ENCODE measurements at places on chromosomes 7 and 10.
A peak's percentile ranks its signal among the peaks of the same experiment; 100 is the strongest.

- no peaks in the 10 kb centered on the region for H3K36me3 ChIP-seq
- H3K27me3 ChIP-seq, result no peaks in the 10 kb centered on the region
- no peak overlapping the region for H3K4me3 ChIP-seq
- no peaks in the 10 kb centered on the region for H3K4me1 ChIP-seq
- no peak overlapping the region for H3K27ac ChIP-seq
Observed at GRCh38 chr10:128981881-128982615, 485.0 kb upstream of the MGMT start.

- no peak for DNase-seq
- no peaks in the 10 kb centered on the region for H3K4me1 ChIP-seq
- no peak overlapping the region for H3K4me3 ChIP-seq
- no peak overlapping the region for H3K27ac ChIP-seq
Observed at GRCh38 chr10:43839973-43840372, 191.3 kb upstream of the ZNF32 start.

DNA sequence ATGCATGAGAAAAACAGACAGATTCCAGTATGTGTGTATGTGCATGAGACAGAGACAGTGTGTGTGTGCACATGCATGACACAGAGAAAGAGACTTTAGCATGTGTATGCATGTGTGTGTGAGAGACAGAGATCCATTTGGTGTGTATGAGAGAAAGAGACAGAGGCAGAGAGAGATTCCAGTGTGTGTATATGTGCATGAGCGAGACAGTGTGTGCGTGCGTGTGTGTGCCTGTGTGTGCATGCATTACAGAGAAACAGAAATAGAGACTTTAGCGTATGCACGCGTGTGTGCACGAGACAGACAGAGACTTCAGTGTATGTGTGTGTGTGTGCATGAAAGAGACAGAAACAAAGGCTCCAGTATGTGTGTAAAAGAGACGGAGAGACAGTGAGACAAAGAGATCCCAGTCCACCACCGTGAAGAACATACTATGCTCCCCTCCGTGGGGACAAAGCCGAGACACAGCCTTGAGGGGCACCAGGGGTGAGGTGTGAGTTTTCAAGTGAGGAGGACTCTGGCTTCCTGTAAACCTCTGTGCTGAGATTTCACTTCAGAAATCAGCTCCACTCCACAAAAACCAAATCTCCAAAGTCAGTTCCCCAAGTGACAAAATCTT lies 188.9 kb downstream of the GRID1 start:
- DNase-seq, result no peak
- no peaks in the 10 kb centered on the region for H3K27me3 ChIP-seq
- no peak overlapping the region for H3K27ac ChIP-seq
- H3K4me1 ChIP-seq, result no peaks in the 10 kb centered on the region
- no peak overlapping the region for H3K4me3 ChIP-seq
- no peaks in the 10 kb centered on the region for H3K36me3 ChIP-seq

DNA sequence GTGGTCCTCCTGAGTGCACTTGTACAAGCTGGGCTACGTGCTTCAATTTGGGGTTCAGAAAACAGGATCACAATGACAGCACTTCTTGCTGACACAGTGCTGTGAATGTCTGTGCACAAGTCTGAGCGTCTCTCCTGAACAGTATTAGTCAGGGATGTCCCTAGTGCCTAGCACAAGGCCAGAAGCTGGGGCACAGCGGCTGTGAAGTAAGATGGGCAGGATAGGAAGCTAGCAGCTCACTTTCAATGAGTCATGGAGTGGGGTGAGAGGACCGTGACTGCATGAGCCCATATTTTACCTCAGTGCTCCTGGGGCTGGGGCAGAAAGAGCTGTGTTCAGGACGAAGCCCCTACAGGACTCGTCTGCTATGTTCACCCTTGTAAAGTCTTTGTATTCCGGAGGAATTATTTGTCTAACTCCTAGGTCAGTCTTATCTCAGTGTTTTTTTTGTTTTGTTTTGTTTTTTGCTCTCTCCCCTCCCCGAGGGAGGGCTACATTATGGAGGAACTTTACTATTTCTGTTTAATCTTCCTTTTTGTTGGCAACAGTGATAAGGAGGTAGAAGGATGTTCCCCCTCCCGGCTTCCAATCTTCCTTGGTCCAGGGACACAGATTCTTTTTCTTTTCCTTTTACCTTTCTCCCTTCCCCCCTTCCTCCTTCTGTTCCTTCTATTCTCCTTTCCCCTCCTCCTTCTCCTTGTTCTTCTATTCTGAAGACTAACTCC lies 2.8 kb upstream of the LRMDA start:
- H3K4me1 ChIP-seq, result peaks cover 60% of the 10 kb centered on the region
- H3K4me3 ChIP-seq, result no peak overlapping the region
- DNase-seq, result peak; percentile 91
- peak overlapping the region; percentile 22 for H3K27ac ChIP-seq

GRCh38 chr10:80964955-80965614 lies 427.4 kb downstream of the SH2D4B start:
- DNase-seq, result no peak
- no peaks in the 10 kb centered on the region for H3K4me1 ChIP-seq
- H3K27me3 ChIP-seq, result no peaks in the 10 kb centered on the region
- no peak overlapping the region for H3K27ac ChIP-seq
- H3K4me3 ChIP-seq, result no peak overlapping the region
- no peaks in the 10 kb centered on the region for H3K36me3 ChIP-seq

GRCh38 chr10:78550716-78551115 lies 517.1 kb downstream of the RPS24 start:
- no peak overlapping the region for H3K27ac ChIP-seq
- no peaks in the 10 kb centered on the region for H3K27me3 ChIP-seq
- no peaks in the 10 kb centered on the region for H3K36me3 ChIP-seq
- no peak overlapping the region for H3K4me3 ChIP-seq
- no peak for DNase-seq

GRCh38 chr7:69172357-69173077 lies 425.8 kb upstream of the AUTS2 start:
- H3K27me3 ChIP-seq, result no peaks in the 10 kb centered on the region

- peak overlapping the region; percentile 66 for H3K27ac ChIP-seq
- H3K4me3 ChIP-seq, result no peak overlapping the region
- DNase-seq, result no peak
Observed at GRCh38 chr10:88115407-88115806, 252.0 kb downstream of the PTEN start.

GRCh38 chr7:140883378-140883777 lies 41.4 kb downstream of the BRAF start:
- H3K4me3 ChIP-seq, result no peak overlapping the region
- DNase-seq, result no peak
- H3K27me3 ChIP-seq, result no peaks in the 10 kb centered on the region
- H3K27ac ChIP-seq, result no peak overlapping the region
- H3K36me3 ChIP-seq, result no peaks in the 10 kb centered on the region
- no peaks in the 10 kb centered on the region for H3K4me1 ChIP-seq

GRCh38 chr7:106767078-106767477 lies 98.0 kb upstream of the PIK3CG start:
- H3K36me3 ChIP-seq, result no peaks in the 10 kb centered on the region
- no peak for DNase-seq
- peaks cover 11% of the 10 kb centered on the region for H3K4me1 ChIP-seq

DNA sequence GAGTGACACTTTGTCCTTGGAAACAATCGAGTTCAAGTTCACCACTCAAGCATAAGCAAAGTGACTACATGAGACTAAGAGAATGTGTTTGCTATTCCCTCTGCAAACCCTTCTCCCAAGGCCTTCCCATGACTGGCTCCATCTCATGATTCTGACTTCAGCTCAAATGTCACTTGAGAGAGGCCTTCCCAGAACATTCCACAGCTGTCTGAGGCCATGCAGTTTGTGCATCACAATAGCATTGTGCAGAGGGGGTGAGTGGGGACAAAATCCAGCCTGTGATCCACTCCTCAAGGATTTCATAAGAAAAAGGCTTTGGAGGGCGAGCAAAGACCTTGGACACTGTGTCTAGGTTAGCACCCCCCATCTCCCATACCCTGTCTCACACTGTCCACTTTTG lies 6.9 kb upstream of the LRMDA start:
- H3K36me3 ChIP-seq, result no peaks in the 10 kb centered on the region
- H3K27me3 ChIP-seq, result no peaks in the 10 kb centered on the region
- no peak overlapping the region for H3K4me3 ChIP-seq

DNA sequence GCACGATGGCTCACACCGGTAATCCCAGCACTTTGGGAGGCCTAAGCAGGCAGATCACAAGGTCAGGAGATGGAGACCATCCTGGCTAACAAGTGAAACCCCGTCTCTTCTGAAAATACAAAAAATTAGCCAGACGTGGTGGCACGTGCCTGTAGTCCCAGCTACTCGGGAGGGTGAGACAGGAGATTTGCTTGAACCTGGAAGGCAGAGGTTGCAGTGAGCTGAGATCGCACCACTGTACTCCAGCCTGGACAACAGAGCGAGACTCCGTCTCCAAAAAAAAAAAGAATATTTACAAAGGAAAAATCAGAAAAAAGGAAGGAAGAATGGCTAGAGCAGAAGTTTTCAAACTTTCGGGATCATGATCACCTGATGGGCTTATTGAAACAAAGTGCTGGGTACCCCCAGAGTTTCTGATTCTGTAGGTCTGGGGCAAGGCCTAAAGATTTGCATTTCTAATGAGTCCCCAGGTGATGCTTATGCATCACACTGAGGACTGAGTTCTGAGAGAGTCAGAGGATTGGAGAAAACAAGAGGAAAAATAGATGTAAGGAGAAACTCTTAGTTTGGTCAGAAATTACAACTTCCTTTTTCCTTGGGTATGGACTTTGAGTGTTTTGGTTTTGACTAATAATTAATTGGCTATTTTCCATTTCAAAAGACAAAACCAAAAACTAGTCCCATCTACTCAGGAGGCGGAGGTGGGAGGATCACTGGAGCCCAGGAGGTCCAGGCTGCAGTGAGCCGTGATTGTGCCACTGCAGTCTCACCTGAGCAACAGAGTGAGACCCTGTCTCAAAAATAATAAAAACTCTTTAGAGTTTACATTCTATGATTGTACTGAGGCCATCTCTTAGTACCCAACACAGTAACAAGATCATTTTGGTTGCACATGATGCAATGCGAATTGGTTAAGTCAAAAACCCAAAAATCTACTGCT lies 14.4 kb downstream of the MARCHF5 start:
- H3K27ac ChIP-seq, result peak overlapping the region; percentile 36
- no peak for DNase-seq
- no peak overlapping the region for H3K4me3 ChIP-seq
- no peaks in the 10 kb centered on the region for H3K4me1 ChIP-seq

DNA sequence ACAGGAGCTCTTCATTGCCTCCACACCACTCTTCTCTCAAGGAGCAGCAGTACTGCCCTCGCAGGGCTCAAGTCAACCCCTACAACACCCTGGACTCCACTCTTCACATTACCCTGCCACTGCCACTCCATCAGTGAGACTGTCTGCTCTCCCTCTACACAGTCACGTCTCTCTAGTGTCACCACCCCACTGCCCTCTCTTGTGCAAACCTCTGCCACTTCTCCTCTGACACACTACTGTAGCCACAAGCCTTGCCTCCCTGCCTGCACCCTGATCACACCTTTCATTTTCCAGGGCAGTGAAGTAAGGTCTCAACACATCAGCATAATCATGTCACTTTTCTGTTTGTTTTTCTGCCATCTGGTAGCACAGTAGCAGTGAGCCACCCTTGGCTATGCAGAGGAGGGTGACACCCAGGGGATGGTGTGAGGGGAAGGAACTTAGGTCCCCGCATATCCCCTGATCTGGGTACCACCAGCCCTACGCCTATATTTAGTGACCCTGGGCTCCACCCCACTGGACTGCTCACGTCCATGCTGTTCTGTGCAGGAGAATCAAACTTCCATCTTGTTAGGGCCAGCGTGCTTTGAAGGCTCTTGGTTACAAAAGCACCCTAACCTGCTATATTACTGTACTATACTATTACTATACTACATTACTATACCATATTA lies 1.6 kb downstream of the C10orf143 start:
- H3K4me1 ChIP-seq, result peaks cover 29% of the 10 kb centered on the region
- H3K27me3 ChIP-seq, result no peaks in the 10 kb centered on the region
- no peak overlapping the region for H3K4me3 ChIP-seq
- H3K36me3 ChIP-seq, result no peaks in the 10 kb centered on the region

DNA sequence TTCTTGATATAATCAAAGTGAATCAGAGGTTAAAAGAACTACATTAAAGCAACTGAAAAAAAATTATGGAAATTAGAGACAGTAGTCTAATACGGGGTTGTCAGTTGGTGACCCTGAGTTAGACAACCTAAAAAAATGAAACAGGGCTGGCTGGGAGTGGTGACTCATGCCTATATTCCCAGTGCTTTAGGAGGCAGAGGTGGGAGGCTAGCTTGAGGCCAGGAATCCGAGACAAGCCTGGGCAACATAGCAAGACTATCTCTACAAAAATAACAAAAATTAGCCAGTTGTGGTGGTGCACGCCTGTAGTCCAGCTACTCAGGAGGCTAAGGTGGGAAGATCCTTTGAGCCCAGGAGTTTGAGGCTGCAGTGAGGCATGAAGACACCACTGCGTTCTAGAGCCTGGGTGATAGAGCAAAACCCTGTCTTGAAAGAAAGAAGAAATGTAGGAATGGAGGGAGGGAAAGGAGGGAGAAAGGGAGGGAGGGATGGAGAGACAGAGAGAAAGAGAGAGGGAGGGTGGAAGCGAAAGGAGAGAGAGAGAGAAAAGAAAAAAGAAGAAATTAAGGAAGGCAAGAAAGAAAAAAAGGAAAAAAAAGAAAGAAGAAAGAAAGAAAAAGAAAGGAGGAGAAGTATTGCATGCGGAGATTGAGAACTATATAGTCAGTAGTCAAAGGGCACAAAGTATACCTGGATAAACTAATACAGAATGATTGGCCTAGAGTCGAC lies 166.1 kb downstream of the TPST1 start:
- H3K4me3 ChIP-seq, result no peak overlapping the region
- no peaks in the 10 kb centered on the region for H3K4me1 ChIP-seq
- no peak overlapping the region for H3K27ac ChIP-seq
- DNase-seq, result no peak

- no peaks in the 10 kb centered on the region for H3K27me3 ChIP-seq
- no peaks in the 10 kb centered on the region for H3K36me3 ChIP-seq
- no peak overlapping the region for H3K27ac ChIP-seq
- no peak for DNase-seq
- H3K4me3 ChIP-seq, result no peak overlapping the region
Observed at GRCh38 chr10:2994221-2994961, 73.0 kb upstream of the PFKP start.

DNA sequence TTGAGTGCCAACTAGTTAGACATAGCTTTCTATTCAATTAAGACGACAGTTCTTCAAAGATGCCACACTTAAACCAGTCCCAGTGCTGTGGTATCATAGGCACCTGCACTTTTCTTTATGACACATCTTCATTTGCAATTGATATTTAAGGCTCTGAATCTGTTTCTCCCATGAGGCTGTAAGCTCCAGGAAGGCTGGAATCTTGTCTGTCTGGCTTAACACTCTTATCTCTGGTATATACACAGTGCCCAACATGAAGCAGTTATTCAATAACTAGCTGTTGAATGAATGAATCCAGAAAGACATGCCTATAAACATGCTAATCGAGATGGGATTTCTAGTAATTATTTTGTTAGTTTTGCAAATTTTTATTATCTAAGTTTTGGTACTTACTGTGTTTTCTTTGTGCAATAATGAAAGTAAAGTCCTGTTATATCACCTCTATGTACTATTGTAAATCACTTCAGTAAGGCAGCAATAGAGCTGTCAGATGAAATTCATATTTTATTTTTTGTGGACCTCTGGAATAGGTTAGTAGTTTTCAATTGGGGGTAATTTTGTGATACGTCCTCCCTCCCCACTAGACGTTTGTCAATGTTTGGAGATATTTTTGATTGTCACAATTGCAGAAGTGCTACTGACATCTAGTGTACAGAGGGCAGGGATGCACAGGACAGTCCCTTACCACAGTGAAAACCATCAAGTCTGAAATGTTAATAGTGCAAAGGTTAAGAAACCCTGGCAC lies 51.3 kb upstream of the STEAP4 start:
- peaks cover 59% of the 10 kb centered on the region for H3K4me1 ChIP-seq
- no peak overlapping the region for H3K27ac ChIP-seq
- H3K27me3 ChIP-seq, result no peaks in the 10 kb centered on the region
